HCT116 (cell line): ENCODE measurements at places on chromosomes 4 and X.

DNA sequence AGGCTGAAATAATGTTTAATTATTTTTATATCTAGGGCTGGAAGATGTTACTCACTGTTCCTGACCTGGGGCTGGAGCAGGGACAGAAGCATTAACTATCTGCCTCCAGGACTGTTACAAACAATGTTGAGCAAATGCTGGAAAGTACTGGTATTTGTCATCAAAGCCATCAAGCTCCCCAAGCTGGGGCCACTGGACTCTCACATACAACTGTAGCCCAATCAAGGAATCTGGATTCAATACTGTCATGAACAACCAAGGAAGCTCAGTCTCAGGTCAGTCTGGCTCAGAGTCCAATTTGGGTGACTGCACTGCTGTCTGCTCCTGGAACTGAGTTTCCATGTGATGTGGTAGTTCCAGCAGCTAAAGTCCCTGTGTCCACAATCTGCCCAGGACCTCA, 50.4 kb downstream of the APOO start:
- no peaks in the 10 kb centered on the region for H3K27me3 ChIP-seq
- no peak overlapping the region for H3K27ac ChIP-seq
- no peaks in the 10 kb centered on the region for H3K4me1 ChIP-seq
- no peak for DNase-seq

- H3K4me1 ChIP-seq = no peaks in the 10 kb centered on the region
- no peaks in the 10 kb centered on the region for H3K36me3 ChIP-seq
- no peak overlapping the region for H3K27ac ChIP-seq
- no peaks in the 10 kb centered on the region for H3K27me3 ChIP-seq
- DNase-seq = no peak
Observed at GRCh38 chrX:123348468-123348867, 164.4 kb downstream of the GRIA3 start.

DNA sequence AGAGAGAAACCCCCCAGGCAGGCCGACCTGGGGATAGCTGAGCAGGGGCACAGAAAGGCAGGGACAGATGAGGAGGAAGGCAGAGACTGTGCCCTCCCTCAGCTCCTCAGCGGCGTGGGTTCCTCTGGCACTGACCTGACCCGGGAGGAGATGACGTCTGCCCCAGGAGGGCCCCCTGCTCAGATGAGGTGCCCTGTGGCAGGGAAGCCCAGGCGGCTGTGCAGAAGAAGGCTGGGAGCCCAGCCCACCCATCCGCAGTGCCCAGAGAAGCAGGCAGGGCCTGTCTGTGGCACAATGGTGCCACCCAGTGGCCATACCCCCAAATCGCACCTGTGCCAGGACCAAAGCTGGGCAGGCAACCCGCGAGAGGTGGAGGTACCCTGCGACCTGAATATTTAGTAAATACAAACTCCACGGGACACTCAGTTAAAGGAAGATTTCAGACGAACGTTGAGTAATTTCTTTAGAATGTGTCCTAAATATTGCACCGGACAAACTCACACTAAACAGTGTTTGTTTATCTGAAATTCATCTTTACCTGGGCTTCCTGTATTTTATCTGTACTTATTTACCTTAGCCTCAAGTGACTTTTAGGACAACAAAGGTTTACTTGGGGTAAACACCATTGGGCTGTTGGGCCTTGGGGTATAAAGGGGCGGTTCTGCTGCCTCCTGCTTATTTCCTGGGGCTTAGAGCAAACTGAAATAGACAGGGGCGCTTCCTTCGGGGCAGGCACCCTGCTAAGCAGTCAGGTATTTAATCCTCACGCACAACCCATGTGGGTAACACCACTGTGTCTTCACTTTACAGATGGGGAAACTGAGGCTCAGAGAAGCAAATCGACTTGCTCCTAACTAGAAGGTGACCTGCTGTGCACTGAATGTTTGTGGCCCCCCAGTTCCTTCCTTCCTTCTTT, 46.5 kb upstream of the HMX1 start:
- peak; percentile 38 for DNase-seq
- no peak overlapping the region for H3K4me3 ChIP-seq
- H3K36me3 ChIP-seq = no peaks in the 10 kb centered on the region
- H3K27ac ChIP-seq = no peak overlapping the region

- H3K4me3 ChIP-seq = no peak overlapping the region
- no peaks in the 10 kb centered on the region for H3K27me3 ChIP-seq
- DNase-seq = no peak
- no peaks in the 10 kb centered on the region for H3K4me1 ChIP-seq
- no peaks in the 10 kb centered on the region for H3K36me3 ChIP-seq
Observed at GRCh38 chrX:121781991-121782390, 734.6 kb downstream of the GLUD2 start.

GRCh38 chrX:97402903-97403302, 519.2 kb downstream of the RPA4 start:
- no peak overlapping the region for H3K4me3 ChIP-seq
- H3K27ac ChIP-seq = no peak overlapping the region
- DNase-seq = no peak
- H3K27me3 ChIP-seq = no peaks in the 10 kb centered on the region
- H3K4me1 ChIP-seq = no peaks in the 10 kb centered on the region

DNA sequence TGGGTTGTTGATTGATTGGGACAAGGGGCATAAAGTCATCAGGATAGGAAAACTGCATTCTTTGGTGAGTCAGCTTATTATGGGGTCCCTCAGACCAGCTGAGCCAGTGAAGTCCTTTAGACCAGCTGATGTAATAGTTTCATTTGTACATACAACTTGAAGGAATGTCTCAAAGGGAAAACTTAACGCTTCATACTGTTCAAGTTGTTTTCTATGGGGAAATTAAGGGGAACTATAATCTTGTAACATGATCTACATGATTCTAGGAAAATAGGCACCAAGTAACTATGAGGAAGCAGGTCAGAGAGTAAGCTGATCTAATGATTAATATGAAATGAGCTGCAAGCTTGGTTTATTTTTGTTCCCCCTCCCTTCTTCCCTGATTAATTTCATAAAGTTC, 175.1 kb upstream of the GRID2 start:
- DNase-seq = no peak
- no peak overlapping the region for H3K4me3 ChIP-seq
- H3K36me3 ChIP-seq = no peaks in the 10 kb centered on the region
- H3K4me1 ChIP-seq = no peaks in the 10 kb centered on the region
- H3K27ac ChIP-seq = no peak overlapping the region

DNA sequence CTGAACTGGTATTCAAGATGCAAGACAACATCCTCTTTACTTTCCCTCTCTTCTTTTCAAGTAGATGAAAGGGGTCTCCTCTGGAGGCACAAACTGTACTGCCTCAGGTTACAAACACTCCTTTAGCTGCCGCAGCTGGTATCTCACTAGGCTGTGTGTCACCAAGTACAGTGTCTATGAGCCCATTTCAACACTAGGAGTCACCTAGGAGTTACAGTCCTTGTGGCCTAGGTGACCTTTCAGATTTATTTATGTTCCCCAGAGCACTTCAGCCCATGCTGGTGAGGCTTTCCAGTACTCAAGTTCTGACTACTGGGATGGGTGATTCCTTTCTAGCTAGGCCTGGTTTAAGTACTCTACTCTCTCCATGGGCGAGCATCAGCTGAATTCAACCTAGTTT, 32.4 kb upstream of the TMLHE start:
- H3K4me3 ChIP-seq = no peak overlapping the region
- DNase-seq = no peak
- no peaks in the 10 kb centered on the region for H3K36me3 ChIP-seq

DNA sequence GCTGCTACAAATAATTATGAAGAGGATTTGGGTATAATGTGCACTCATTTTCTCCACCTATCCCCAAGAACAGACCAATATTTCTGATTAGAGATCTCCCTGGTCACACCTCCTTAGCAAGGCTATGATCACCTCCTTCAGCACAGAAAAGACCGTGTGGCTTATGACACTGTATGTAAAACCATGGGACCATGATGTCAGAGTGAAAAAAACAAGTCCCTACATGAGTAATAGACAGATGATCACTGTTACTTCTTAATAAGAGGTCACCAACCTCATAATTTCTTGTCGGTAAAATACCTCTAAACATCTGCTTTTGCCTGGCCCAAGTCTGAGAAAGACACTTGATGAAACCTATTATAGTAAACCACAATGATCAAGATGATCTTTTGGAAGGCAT, 330.6 kb upstream of the F9 start:
- H3K36me3 ChIP-seq = no peaks in the 10 kb centered on the region
- H3K27ac ChIP-seq = no peak overlapping the region
- H3K4me1 ChIP-seq = no peaks in the 10 kb centered on the region
- DNase-seq = no peak
- no peaks in the 10 kb centered on the region for H3K27me3 ChIP-seq

GRCh38 chr4:81360737-81361136, 111.0 kb downstream of the RASGEF1B start:
- H3K4me3 ChIP-seq = no peak overlapping the region
- H3K27me3 ChIP-seq = peaks cover 4% of the 10 kb centered on the region; the same call in 1 of the 2 replicates
- H3K27ac ChIP-seq = no peak overlapping the region
- H3K4me1 ChIP-seq = no peaks in the 10 kb centered on the region

DNA sequence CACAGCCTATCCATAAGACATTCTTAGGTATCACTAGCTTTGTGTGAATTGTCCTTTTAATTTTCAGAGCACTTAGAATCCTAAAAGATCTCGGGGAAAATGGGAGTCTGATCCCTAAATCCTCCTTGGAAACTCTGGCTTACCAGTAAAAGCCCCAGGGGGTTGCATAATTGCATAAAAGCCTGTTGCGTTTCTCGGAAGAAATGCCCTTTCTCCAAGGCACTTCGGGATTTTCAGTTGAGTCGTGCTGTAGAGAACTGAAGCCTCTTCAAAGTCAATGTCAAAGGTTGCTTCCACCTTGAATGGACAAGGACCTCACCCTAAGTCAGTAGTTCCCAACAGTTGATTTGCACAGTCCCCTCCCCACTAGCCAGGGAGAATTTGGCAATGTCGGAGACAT, 20.8 kb downstream of the FAM184B start:
- no peak overlapping the region for H3K4me3 ChIP-seq
- DNase-seq = no peak
- H3K4me1 ChIP-seq = no peaks in the 10 kb centered on the region

DNA sequence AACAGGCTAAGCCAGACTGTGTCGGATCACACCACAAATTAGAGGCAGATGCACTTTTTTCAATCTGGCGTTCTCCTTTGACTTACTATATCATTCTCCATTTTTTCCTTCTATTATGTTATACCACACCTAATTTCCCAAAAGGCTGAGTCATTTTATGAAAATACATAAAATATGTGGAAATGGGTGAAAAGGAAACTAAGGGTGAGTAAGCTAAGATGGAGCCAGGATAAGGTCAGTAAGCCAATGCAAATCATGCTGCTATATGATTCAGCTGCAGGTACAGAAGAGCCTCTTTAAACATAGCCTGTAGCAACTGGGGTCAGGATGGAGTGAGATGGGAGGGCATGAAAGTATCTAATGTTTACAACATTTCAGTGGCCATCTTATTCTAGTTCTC, 94.0 kb upstream of the TEX13A start:
- H3K36me3 ChIP-seq = no peaks in the 10 kb centered on the region
- H3K27me3 ChIP-seq = no peaks in the 10 kb centered on the region
- H3K27ac ChIP-seq = no peak overlapping the region
- H3K4me1 ChIP-seq = no peaks in the 10 kb centered on the region
- DNase-seq = no peak
- H3K4me3 ChIP-seq = no peak overlapping the region

DNA sequence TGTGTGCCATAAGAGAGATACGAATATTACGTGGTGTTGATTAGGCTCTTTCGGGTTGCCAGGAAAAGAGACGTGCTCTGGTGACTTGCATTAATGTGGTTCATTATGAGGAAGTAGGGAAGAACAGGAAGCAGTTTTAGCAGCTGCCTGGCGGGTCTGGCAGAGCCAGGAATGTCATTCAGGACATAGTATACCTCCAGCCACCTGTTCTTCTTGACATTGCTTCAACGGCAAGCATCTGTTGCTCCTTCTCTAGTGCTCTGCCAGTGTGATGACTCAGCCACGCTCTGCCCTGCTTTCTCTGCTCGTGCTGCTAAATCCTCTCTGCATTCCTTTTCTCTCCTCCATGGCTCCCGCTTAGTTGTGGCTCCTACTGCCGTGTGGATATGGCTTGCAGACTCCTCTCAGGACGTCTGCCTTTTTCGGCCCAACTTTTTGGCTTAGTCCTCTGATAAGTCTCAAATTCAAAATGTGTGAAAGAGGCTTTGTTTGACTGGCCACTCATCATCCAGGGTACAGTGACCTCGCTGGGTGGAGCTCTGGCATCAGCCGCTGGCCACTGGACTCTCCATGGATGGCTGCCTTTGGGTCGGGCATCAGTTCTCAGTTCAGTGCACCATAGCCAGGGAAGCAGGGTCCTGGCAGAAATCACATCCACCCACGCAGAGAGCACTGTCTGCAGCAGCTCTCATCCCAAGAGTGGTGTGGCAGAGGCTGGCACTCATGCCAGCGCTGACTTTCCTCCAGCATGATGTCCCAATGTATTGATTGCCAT, 89.3 kb upstream of the KLF3 start:
- no peaks in the 10 kb centered on the region for H3K4me1 ChIP-seq
- no peak overlapping the region for H3K4me3 ChIP-seq
- no peaks in the 10 kb centered on the region for H3K27me3 ChIP-seq
- no peak for DNase-seq

DNA sequence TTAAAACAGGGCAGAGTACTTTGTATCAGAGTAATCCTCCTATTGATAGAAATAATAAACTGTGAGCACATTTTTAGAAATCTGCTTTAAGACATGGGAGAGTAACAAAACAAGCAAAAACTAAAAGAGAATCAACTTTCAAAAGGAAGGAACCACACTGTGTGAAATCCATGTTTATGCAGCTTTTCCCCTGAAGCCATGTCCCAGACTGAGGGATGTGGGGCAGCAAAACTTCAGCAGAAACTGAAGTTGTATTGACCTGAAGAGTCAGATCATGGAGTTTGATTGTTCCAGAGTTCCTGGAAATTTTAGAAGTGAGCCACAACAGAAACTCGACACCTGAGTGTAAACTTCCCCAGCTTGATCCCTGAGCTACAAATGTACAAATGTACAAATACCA, 53.2 kb downstream of the COMMD8 start:
- H3K4me1 ChIP-seq = no peaks in the 10 kb centered on the region
- no peak overlapping the region for H3K27ac ChIP-seq
- no peaks in the 10 kb centered on the region for H3K36me3 ChIP-seq
- H3K4me3 ChIP-seq = no peak overlapping the region
- no peak for DNase-seq
